Adrenal gland (tissue), 19 donors: ENCODE measurements at places on chromosomes 4 and X. TPM values are rescaled to one million over a fixed set of nuclear protein-coding genes. Genes with fewer than 3 reads are reported as not detected.

CMC4 gene
- total RNA-seq, result 9.9 TPM

ZCCHC13 gene
- not detected for total RNA-seq

KIT gene
- total RNA-seq, result 2.8 TPM

INPP4B gene
- total RNA-seq, result 11.8 TPM
